Activated T-cell treated with anti-CD3 and anti-CD28 coated beads for 48 hours (primary cell): ENCODE measurements at places on chromosomes 11 and 22.

DNA sequence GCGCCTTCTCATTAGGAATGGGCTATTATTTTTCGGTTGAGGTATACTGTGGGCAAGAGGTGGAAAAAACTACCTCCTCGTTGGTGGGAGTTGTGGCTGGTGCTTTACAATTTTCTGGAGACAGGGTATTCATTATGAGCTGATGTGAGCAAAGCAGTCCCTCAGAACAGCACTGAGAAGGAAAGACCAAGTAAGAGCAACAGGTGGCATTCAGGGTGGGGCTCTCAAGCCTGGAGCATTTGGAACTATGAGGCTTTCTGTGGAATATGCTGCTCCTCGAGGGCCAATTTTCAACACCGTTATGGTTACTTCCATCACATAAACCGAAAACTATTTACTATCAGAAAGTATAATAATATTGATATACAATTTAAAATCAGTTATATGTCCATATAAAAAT lies 3.7 kb downstream of the SNX19 start:
- DNase-seq: no peak

DNA sequence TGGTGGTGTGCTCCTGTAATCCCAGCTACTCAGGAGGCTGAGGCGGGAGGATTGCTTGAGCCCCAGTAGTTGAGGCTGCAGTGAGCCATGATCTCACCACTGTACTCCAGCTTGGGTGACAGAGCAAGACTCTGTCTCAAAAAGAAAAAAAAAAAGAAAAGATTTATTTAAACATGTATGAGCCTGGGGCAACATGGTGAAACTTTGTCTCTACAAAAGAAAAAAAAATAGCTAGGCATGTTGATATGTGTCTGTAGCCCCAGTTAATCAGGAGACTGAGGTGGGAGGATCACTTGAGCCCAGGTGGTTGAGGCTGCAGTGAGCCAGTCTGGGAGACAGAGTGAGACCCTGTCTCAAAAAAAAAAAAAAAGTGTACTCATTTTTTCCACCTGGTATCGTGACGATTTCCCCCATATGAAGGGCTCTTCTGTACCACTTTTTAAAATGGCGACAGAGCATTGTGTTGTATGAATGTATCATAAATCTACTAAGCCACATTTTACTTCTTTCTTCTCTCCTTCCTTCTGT lies 16.4 kb upstream of the KCTD14 start:
- DNase-seq: no peak

GRCh38 chr11:70368961-70369360 lies 29.4 kb upstream of the CTTN start:
- no peak for DNase-seq

DNA sequence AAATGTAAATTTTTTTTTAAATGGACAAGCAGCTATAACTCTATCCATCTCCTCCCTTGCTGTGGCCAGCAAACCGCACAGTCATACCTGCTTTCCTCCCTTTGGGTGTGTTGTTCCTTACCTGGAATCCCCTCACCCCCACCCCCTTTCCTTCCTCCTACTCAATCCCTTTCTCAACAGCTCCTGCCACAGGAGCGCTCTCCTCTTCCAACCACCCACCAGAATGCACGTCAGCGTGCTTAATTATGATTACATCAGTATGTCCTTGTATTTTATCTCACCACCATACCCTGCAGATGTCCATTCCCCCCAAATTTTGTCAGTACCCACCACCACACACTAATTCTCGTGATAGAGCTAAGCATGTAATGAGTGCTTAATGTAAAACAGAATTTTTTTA lies 60.9 kb upstream of the LMO2 start:
- no peak for DNase-seq

DNA sequence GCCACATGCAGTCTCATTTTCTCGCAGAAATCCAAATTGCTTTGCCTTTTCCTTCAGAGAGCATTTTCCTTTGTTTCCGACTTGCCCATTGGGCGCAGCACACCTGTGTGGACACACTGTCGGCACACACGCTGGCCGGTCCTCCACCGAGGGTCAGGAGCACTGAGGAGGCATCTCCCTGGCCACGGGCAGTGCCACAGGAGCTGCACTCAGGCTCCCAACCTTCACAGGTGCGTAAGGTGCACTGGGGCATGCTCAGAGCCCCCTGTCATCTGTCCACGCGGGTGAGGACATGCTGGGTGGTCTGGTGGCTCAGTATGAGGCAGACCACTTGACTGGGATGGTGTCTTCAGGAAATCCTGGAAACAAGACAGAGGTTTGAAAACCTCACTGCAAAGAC lies 779.1 kb downstream of the BRD1 start:
- DNase-seq: no peak

GRCh38 chr11:94553938-94554337 lies 10.2 kb downstream of the FUT4 start:
- DNase-seq: no peak
